CD4-positive, alpha-beta T cell (primary cell): ENCODE measurements at places on chromosomes 2 and 18.

DNA sequence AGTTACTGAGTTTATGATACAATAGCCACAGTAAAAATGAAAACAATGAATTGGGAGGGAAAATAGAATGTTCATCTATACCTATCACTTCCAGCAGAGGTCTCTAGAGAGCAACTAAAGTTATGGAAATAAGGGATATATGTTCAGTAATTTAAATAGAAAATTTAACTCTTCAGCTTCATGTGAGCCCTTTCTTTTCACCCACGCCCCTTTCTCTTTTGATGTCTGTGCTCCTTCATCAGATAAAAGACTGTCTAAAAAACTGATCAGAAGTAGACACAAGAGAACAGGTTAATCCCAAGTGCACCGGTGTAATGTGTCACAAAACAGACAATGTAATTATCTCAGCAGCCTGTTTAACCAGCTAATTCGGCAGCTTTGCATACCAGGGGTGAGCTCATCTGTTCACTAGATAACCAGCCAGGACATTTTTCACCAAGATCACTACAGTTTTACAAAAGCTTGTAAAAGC is 238.5 kb upstream of the ERBB4 start:
- no peak for DNase-seq

DNA sequence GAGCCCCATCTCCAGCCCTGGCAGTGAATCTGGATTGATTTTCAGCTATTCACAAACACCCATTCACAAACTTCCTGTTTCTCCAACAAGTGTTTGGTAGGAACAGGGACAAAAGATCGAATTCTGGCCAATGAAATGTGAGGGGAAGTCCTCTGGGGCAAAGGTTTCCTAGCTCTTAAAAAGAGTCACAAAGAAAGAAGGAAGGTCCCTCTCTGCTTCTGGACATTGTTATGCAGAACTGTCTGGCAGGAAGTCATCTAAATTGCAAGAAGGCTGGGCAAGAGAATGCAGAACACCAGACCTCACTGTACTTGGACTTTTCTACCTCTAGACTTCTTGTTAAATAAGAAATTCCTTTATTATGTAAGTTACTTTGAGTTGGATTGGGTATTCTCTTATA is 137.3 kb downstream of the CCDC148 start:
- DNase-seq: no peak

DNA sequence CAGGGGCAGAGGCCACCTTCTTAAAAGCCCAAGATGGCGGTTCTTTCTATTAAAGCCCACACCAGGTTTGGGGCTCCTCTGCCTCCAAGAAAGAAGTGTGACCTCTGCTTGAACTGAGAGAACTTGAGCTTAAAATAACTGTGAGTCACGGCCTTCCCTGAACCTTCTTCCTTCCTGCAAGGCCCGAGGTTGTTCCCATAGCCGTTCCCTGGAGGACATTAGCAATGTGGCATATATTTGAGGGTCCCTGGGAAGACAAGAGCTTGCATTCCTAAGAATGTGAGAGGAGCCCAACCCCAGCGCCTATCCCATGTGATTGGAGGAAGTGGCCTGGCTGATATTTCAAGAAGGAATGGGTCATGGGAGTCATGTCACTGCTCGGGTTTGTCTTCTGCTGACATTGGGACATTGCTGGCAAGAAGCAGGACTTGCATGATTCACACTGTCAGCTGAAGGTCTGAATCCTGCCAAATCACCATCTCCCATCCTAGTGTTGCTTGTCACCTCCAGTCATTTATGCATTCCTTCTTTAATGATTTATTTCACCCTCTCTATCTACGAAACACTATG is 168.1 kb downstream of the TRIB2 start:
- DNase-seq: no peak

DNA sequence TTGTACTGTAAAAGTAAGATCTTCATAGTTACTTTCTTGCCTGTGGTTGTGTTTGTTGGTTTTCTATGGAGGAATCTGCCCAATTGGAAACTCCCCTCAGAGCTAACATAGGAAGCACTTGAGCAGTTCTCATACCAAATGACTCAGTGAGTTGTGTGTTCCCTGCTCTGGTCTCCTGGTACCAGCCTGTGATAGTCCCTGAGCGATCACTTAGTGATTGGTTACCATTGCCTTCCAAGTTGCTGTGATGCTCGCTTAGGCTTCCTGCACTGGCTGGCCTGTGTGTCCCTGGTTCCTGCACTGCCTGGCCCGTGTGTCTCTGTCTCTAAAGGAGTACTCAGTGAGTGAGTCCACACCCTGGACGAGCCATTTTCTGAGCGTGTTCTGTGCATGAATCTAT is 133.0 kb downstream of the MAP4K4 start:
- DNase-seq: no peak

GRCh38 chr2:31421634-31422033 is 7.1 kb upstream of the XDH start:
- no peak for DNase-seq

DNA sequence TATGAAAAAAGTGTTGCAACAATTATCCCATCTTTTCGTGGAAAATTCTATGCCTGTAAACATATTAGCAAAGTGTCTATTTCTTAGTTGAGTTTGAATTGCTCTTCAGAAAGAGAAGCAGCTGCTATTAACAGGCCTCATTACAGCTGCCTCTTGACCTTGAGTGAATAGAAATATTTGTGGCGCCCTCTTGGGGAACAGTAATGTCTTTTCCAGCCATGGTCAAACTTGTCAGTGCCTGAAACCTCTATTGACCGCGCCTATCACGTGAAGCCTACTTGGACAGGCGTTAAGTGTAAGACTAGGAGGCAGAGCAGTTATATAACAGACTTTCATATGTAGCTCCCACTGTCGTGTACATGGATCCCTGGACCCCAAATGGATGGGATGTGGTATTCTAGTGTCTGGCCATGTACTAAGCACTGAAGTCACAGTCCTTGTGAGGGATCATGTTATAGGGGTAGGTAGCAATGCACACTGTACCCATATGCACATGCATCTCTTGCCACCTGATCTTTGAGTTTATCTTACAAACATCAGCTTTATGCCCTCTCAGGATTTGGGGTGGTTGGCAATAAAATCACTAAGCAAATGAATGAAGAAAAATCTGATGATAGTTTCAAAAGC is 245.0 kb downstream of the PTGR3 start:
- DNase-seq: no peak

DNA sequence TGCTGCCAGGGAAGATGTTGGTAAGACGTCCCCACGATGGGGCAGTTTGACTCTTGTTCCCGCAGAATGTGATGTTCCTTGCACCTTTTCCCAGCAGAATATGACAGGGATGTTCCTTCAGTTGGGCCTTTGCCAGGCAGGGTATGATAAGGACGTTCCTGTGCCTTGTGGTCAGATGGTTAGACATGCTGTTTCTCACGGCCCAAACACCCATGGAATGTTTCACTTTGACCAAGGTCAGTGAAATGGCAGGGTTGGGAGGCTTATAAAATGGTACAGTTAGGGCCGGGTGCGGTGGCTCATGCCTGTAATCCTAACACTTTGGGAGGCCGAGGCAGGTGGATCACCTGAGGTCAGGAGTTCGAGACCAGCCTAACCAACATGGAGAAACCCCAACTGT is 40.3 kb upstream of the YPEL5 start:
- DNase-seq: no peak

- DNase-seq: no peak
These were observed 43.1 kb downstream of the MAP4K4 start for GRCh38 chr2:101740555-101740964.

- no peak for DNase-seq
These were observed 78.4 kb upstream of the ZSWIM2 start for GRCh38 chr2:186927185-186927866.

DNA sequence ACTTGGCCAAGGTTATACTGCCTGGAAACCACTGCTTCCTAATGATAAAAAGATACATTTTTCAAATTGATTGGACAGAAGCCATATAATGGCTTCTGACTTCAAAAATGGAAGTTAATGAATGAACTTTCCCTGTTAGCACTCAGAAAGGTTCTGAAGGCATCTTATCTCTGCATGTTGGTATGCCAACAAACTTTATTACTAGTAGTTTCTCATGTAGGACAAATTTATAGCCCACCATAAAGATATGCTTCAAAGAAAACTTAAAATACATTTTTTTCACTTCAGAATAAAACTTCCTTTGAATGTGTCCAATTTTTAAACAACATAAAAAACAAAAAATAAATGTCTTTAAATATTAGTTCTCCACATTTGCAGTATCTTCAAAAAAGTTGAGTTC is 10.0 kb downstream of the DOCK10 start:
- no peak for DNase-seq

GRCh38 chr2:197235711-197236110 is 74.9 kb downstream of the ANKRD44 start:
- DNase-seq: no peak

DNA sequence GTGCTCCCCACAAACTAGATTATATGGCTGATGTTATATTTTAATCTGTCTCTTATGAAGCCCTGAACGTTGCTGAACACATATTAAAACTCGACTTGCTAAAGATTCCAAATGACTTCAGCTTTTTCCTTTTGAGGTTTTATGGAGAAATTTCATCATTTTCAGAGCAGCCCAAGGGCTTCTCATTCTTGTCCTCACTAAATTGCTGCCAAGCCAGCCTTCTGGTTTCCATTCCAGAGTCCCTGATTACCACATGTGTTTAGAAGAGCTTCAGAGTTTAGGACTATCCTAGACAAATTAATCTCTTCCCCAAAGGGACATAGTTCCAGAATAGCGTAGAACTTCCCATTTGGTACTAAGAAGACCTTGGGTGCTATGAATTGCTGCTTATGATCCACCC is 77.8 kb upstream of the CCDC195 start:
- no peak for DNase-seq

DNA sequence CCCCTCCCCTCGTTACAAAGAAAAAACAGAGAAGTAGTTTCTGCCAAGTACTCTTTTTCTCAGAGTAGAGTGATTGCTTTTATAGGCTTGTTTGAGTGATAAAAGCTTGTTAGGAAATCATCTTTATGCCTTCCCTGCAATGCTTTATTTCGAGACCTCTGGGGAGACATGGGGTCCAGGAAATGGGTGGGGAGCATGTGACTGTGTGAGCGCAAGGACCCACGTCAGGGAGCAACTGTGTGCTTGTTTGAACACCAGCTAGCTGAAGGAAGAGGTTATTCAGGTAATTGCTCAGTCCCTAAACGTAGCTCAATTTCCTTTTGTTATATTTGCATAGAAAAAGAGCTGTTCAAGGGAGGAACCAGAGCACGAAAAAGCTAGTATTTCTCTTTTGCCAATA is 187.3 kb downstream of the FAM210A start:
- DNase-seq: no peak

DNA sequence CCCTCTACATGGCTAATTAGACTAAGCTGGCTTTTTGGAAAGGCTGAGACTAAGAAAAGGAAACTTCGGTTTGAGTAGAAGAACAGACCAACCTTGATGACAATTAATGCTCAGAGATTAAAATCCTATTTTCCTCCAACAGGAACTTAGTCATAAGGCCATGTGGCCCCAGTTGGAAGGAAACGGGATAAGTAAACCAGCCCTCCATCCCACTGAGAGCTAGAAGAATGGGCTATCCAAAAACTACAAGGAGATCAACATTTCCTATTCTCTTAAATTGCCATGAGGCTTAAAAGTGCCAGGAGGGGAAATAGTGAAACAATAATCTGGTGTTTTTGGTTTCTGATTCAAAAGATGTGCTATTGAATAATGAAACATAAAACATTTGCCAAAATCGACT is 216.6 kb downstream of the PAX3 start:
- DNase-seq: no peak

GRCh38 chr2:98759338-98759737 is 28.4 kb upstream of the MGAT4A start:
- DNase-seq: no peak

DNA sequence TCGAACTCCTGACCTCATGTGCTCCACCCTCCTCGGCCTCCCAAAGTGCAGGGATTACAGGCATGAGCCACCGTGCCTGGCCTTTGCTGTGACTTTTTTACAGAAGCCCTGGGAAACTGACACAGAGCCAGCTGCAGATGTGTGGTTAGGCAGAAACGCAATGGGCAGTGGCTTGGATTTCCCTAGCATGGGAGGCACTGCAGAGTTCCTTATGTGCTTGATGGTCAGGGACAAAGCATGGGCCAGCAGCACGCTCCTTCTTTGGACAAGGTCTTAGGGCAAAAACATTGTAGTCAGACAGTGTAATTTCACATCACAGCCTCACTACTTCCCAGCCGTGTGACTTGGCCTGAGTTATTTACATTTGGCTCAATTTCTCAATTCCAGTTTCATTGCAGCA is 153.9 kb downstream of the RNF144A start:
- no peak for DNase-seq

DNA sequence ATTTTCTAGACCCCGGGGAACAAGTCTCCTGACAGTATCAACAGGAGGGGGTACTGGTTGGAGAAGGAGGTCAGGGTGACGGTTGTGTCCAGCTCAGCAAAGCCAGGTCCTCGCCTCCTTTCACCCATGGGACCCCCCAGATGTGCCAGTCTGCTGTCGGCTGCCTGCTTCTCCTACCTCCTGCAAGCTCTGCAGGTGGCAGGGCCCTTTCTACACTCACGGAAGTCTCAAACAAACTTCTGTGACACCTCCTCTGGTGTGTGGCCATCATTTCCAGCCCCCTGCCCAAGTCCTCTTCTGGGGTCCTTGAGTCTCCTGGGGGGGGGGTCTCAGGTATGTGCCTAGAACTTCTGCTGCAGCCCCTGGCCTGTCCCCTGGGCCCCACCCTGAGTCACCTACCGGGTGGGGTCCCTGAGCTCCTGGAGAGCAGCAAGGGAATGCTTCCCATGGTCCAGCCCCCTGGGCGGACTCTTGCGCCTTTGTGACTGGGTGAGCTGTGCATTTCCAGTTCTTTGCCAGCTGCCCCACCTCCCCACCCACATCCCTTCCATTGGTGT is 12.8 kb downstream of the SH3RF3 start:
- no peak for DNase-seq

DNA sequence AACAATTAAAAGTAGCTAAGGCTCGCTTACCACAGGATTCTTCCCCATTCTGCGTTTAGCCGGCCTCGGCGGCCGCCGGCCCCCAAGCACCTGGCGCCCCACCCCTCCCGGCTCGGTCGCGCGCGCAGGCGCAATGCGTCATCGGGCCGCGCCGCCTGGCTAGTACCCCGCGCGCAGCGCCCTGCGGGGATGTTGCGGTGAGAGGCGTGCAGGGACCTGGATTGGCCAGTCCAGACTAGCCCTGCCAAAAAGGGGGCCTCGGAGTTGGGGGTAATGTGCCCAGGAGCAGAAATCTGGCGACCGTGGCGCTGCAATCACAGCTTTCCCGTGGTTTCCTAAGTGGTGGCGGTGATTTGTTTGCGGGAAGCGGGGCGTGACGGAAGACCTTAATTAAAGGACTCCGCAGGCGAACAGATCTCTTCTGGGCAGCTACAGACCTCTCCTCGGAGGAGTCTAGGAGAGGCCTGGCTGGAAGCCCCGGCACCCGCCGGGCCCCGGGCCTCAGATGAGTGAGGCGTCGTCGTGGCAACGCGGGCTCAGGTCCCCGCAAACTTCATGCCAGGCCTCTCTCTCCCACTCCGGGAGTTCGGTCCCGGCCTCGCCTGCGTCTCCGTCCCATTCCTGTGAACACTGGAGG is 606 bp downstream of the TMEM237 start:
- peak; percentile 72 for DNase-seq
